ENCODE measurements at places on chromosomes 16 and 17.
A peak's percentile ranks its signal among the peaks of the same experiment; 100 is the strongest.

DNA sequence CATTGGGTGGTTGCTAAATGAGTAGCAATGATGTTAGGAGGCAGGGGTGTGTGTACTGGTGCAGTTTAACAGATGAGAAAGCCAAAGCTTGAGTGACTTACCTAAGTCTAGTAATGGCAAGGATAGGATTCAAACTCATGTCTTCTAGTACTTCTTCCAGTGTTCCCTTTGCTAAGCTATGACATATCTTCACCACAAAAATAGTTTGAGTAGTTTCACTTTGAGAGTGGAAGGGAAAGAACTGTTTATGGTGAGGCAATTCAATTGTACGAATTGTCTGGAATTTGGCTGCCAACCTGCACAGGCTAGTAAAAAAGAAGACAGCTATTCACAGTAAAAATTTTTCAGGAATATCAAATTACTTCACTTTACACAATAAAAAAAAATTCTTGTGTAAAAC lies 138.0 kb downstream of the NLK start:
- no peak for DNase-seq

GRCh38 chr16:65967376-65967775 lies 399.1 kb upstream of the CDH5 start:
- DNase-seq: no peak

- no peak for DNase-seq
These were observed 211.9 kb upstream of the HS3ST3A1 start for GRCh38 chr17:13813347-13814240.

DNA sequence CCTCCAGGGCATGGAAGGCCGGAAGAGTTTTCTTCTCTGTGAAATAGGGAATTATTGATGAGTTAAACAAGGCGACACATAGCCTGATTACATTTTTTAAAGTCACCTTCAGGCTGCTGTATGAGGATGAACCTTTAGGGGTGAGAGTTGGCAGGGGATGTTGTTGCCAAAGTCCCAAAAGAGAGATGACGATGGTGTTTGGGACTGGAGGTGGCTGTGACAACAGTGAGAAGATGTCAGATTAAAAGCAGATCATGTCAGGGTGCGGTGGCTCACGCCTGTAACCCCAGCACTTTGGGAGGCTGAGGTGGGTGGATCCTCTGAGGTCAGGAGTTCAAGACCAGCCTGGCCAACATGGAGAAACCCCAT lies 16.8 kb upstream of the ASGR2 start:
- DNase-seq: no peak

GRCh38 chr17:4938688-4939545 lies 929 bp downstream of the SLC25A11 start:
- no peak for DNase-seq

DNA sequence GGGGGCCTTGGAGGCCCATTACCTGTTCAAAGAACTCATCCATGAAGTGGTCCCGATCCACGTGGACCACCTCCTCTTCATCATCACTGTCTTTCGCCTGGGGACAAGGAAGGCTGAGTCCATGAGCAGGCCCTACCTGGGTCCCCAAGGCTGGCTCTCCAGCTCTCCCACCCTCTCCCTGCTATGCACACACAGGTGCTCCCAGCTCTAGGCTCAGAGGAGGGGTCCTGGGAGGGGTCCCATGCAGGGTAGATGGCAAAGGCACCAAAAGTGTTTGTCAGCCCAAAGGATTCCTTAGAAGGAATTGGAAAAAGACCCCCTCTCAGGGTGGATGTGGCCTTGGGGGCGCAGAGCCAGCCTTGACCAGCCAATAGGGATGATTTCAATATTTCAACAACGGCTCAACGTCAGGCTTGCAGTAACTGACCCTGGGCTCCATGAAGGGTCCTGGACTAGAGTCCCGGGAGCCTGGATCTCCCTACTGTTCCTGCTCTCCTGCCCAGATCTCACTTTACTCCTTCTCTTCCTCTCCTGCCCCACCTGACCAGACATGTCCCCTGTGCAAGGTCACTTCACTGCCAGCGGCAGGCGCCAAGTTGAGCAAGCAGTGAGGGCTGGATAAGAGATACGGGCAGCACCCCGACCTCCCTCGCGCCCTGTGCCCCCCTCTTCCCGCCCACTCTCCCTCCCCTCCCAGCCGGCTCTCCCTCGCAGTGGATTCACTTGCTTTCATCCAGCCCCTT lies 8.8 kb downstream of the STX1B start:
- DNase-seq: no peak

- DNase-seq: no peak
These were observed 52.5 kb upstream of the DHX40 start for GRCh38 chr17:59512844-59513385.

DNA sequence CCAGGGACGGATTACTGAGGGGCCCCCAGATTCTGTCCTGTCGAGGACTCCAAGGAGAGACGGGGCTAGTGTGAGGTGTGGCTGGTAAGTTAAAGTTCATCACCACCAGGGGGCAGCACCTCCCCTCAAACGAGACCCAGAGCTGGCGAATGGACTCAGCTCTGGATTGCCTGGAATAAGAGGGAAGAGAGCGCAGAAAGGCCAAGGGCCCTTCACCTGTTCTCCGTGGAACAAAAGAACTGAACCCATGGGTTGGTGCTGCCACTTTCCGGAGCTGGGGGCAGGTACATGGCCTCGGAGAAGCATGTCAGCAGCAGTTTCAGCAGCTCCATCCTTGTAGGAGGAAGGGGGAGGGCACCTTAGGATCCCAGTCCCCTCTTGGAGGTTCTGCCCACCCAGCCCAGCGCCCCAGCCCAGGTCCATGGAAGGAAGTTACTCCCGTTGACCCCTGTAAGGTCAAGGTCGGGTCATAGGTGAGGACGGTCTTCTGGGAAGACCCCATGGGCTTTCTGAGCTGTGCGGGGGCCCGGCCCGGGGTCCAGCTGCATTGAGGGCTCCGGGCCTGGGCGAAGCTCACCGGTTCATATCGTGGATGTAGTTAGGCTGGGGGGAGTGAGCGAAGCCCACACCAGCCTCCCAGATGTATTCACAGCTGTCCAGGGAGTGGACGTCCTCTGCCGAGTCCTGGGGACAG lies 10.8 kb downstream of the HID1 start:
- peak; percentile 83 for DNase-seq

- DNase-seq: no peak
These were observed 3.3 kb upstream of the KCTD11 start for GRCh38 chr17:7348478-7349242.

GRCh38 chr16:57984443-57985203 lies 13.7 kb upstream of the CNGB1 start:
- DNase-seq: peak; percentile 95

- no peak for DNase-seq
These were observed 68.6 kb downstream of the CCT6B start for GRCh38 chr17:34892461-34893249.

DNA sequence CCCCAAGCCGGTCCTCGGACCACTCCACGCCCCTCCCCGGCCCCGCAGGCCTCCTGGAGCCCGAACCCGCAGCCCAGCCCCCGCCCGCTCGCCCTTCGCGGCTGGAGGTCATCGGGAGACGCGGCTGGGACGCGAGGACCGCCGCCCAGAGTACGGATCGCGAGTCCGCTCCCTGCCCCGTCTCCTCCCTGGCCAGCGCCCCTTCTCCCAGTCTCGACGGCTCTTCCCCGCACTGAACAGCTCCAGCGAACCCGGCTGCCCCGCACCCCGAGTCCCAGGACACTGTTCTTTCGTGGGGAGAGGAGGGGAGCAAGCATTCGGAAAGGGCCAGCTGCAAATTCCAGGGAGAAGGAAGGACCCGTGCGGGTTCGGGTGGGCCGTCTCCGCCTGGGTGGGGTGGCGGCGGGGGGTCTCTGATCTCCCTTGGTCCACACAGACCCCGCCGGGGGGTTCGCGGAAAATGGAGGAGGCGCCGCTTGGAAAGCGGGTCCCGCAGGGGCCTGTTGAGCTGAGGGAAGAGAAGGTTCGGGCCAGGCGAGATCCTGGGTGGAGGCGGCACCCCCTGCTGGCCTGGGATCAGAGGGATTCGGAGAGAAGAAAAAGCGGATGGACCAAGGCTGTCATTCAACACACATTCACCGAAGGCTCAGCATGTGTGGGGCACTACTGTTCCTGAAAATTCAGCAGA lies 632 bp upstream of the RTN4RL1 start:
- DNase-seq: peak; percentile 18

DNA sequence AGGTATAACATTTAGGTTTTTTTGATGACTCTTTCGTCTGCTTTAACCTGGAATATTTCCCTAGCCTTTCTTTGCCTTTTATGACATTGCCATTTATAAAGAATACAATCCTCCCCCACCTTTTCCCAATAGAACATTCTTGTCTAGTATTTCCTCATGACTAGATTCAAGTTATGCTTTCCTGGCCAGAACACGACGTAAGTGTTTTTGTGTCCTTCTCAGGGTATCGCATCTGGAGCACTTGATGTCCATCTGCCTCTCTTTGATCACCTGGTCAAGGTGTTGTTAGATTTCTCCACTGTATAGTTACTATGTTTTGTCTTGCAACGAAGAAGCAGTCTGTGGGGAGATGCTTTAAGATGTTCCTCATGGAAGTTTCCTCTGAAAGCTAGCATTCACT lies 87.4 kb downstream of the MSI2 start:
- DNase-seq: no peak

- no peak for DNase-seq
These were observed 1.6 kb upstream of the DUSP14 start for GRCh38 chr17:37488009-37488604.

DNA sequence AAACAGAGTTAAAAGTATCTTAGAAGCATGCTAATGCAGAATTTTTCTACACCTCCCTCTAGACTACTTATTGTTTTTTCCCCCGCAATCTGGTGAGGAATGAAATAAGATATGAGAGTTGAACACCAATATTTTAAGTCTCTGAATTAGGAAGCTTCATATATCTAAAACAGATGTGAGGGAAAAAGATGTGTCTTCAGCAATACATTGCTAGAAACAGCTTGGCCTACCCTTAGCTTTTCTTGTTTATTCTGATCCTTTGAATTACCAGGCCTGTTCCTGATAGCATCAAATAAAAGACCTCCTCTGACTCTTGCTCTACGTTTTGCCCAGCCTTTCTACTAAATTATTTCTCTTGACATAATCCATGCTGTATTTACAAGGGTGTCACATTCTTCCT lies 221.8 kb downstream of the CDH11 start:
- DNase-seq: no peak

DNA sequence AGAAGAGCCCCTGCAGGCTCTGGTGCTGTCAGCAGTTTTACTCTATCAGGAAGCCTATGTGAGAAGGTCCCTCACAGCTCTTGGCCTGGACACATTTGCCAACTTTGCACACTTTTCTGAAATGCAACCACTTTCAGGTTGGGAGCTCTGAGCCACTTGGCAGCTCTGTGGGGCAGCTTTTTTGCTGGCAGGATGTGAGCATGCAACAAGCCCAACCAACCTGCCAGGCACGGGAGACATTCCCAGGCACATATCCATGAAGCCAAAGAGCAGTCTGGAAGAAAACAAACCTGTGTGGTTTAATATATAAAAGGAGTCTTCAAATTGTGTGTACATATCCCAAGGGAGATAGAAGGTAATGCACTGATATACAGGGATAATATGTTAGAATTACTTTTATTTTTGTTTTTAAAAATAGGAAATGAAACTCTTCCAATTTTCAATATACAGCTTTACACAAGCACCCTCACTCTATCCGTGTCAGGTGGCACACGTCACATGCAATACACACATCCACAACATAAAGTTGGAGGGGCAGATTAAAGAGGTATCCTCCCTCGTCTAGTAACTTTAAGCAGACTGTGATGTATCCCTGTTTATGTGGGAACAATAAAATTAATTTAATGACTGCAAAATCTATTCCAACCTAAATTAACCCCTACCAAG lies 57.4 kb upstream of the COX10 start:
- no peak for DNase-seq

DNA sequence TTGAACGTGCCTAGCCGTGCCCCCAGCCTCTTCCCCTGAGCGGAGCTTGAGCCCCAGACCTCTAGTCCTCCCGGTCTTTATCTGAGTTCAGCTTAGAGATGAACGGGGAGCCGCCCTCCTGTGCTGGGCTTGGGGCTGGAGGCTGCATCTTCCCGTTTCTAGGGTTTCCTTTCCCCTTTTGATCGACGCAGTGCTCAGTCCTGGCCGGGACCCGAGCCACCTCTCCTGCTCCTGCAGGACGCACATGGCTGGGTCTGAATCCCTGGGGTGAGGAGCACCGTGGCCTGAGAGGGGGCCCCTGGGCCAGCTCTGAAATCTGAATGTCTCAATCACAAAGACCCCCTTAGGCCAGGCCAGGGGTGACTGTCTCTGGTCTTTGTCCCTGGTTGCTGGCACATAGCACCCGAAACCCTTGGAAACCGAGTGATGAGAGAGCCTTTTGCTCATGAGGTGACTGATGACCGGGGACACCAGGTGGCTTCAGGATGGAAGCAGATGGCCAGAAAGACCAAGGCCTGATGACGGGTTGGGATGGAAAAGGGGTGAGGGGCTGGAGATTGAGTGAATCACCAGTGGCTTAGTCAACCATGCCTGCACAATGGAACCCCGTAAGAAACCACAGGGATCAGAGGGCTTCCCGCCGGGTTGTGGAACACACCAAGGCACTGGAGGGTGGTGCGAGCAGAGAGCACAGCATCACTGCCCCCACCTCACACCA lies 724 bp downstream of the GAA start:
- no peak for DNase-seq

DNA sequence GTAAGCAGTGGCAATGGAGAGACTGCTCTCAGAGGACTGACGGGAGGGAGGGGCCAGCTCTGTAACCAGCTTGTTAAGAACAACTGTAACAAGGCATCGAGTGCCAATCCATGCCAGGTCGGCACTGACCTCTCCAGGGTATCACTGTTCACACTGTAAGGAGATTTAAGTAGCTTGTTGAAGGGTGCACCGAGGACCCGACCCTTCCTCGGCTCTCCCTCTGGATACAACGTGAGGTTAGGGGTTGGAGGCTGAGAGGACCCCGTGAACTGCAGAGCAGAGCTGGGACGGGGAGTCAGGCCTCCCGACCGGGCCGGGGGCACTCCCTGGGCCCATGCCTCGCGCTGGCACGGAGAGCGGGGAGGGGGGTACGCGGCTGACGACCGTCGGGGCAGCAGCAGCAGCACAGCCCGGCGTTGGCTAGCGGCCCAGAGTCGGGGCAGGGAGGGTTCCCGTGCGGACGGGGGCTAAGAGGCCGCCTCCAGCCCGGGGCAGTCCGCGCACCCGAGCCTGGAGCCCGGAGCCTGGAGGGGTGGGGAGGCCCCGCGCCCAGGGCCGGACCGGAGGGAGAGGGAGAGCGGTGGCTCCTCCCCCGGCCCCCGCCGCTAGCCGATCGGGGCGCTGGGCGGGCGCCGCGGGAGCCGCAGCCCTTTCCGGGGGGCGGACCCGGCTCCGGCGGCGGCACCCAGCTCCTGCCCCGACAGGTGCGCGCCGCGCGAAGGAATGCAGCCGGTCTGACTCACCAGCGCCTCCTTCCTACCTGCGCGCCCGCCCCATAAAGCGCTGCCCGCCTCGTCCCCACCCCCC lies at the start of gene ITGB4:
ITGB4 (plus strand) TSS at position 804 of the 807 bp plus-strand sequence. CDS start 3,245 bp downstream, outside the sequence.
- peak; percentile 52 for DNase-seq
